IgD-negative memory B cell (primary cell): ENCODE measurements at places on chromosomes 3 and 15. TPM values are rescaled to one million over a fixed set of nuclear protein-coding genes. Genes with fewer than 3 reads are reported as not detected.

Gene SAMMSON
- not detected for polyA plus RNA-seq

Gene ERICH6
- 0.41 TPM for polyA plus RNA-seq

Gene ANO10
- 5.8 TPM for polyA plus RNA-seq

Gene VGLL3
- polyA plus RNA-seq: not detected

Gene CELF6
- polyA plus RNA-seq: 0.19 TPM

Gene ARID3B
- polyA plus RNA-seq: 14.4 TPM

Gene ARHGAP11A
- polyA plus RNA-seq: 2.4 TPM

Gene RAB27A
- 15.3 TPM for polyA plus RNA-seq
